ENCODE measurements at places on chromosomes 4 and X.

- DNase-seq, result no peak
These were observed 405.3 kb upstream of the FAT1 start for GRCh38 chr4:187128976-187129375.

GRCh38 chr4:176438401-176438800, 118.6 kb downstream of the SPCS3 start:
- no peak for DNase-seq

GRCh38 chrX:40530509-40530908, 50.3 kb upstream of the ATP6AP2 start:
- DNase-seq, result no peak

- no peak for DNase-seq
These were observed 25.6 kb upstream of the DAPP1 start for GRCh38 chr4:99790796-99791617.

Measured in Ammon's horn (tissue), 1 donor.